ENCODE measurements at places on chromosomes 4 and X. TPM values are rescaled to one million over a fixed set of nuclear protein-coding genes. Genes with fewer than 3 reads are reported as not detected.

DNA sequence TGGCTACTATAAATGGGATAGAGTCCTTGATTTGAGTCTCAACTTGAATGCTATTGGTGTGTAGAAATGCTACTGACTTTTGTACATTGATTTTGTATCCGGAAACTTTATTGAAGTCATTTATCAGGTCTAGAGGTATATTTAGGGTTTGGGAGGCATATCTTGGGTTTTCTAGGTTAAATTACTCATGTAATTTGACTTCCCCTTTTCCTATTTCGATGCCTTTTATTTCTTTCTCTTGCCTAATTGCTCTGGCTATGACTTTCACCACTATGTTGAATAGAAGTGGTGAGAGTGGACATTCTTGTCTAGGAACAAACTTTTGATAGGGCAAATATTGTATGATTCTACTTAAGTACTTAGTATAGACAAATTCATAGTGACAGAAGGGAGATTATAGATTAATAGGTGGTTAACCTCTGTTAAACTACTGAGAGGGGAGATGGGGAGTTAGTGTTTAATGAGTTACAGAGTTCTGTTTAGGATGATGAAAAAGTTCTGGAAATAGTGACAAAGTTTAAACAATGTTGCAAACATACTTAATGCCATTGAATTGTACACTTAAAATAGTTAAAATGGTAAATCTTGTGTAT, 22.8 kb upstream of the HSPA4L start:
- 0 out of 2 replicates have a peak overlapping the region, but pooled peaks have one; percentile 9 for H3K27ac ChIP-seq
- no peak overlapping the region for H3K4me3 ChIP-seq
- H3K4me1 ChIP-seq = peaks cover 13% of the 10 kb centered on the region
- DNase-seq = no peak

The NSUN7 gene
- total RNA-seq = 6.7 TPM

DNA sequence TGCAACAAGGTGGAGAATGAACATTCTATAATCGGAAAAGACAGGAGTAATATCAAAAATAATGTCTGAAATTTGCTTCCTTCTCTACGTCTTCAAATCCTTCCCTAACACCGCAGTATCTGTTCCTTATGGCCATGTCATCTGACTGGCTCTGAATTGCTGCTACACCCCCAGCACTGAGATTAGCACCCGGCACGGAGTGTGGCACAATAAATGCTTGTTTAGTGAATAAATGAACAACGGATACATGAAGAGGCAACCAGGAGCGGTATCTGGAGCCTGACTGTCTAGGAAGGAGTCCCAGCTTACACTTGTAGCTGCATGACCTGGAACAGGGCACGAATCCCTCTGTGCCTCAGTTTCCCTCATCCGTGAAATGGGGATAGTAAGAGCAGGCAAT, 164.3 kb downstream of the AFAP1 start:
- DNase-seq = no peak
- peaks cover 38% of the 10 kb centered on the region for H3K36me3 ChIP-seq
- no peak overlapping the region for H3K27ac ChIP-seq
- no peaks in the 10 kb centered on the region for H3K4me1 ChIP-seq

- DNase-seq = peak; percentile 84
- H3K27me3 ChIP-seq = no peaks in the 10 kb centered on the region
- H3K4me3 ChIP-seq = peak overlapping the region; percentile 21
- peak overlapping the region; percentile 90 for H3K27ac ChIP-seq
These were observed 114.1 kb downstream of the SLC10A7 start for GRCh38 chr4:146407669-146408084.

DNA sequence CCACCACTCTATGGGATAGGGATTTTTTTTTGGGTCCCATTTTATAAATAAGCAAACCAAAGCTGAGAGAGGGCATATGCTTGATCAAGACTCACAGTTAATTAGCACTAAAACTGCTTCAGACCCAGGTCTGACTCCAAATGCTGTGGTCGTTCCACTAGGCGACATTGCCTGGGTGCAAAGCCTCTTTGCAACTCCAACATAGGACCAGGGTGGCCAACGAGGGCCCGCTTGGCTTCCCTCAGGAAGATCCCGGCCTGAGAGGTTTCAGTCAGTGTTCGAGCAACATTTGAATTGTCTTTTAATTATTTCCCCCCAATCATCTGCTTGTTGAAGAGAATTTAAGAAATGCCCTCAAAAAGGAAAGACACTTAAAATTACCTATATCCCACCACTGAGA, 11.2 kb downstream of the PJA1 start:
- no peaks in the 10 kb centered on the region for H3K27me3 ChIP-seq
- H3K27ac ChIP-seq = no peak overlapping the region
- H3K36me3 ChIP-seq = no peaks in the 10 kb centered on the region

The STBD1 gene
- total RNA-seq = 10.9 TPM

The GAGE12E gene
- not detected for total RNA-seq

The CENPVL1 gene
- total RNA-seq = not detected

DNA sequence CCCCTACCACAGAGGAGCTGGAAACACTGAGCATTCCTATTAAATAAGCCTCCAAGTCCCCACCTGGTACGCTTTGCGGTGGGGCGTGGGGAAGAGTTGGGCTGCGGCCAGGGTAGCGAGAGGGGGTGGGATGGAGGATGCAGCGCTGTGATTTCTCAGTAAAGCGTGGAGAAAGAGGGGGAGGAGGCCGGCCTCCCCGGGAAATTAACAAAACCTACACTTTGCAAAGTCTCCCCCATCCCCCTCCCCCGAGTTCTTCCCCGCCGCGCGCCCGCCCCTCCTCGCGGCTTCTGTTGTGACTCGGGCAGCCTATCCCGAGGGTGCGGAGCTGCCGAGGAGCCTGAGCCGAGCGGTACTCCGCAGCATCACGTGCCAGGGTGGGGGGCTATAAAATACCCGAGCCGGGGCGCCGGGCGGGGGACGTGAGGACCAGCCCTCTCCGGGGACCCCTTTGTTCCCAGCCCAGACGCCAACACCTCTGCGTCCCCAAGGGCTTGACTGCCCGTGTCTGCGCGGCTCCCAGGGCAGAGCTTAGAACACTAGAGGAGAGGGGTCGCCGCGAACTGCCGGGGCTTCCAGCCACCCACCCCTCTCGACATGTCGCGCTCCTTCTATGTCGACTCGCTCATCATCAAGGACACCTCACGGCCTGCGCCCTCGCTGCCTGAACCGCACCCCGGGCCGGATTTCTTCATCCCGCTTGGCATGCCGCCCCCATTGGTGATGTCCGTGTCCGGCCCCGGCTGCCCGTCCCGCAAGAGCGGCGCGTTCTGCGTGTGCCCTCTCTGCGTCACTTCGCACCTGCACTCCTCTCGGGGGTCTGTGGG, at the start of gene GSX2:
GSX2 (plus strand) TSS at position 416 of the 827 bp plus-strand sequence; CDS start at position 598, 182 bp downstream.
- H3K4me3 ChIP-seq = peak within 1 kb of the TSS; percentile 71
- peaks cover 12% of the 10 kb centered on the region for H3K4me1 ChIP-seq
- peaks cover 52% of the 10 kb centered on the region for H3K27me3 ChIP-seq
- no peak for DNase-seq
- H3K36me3 ChIP-seq = no peaks in the 10 kb centered on the region
- H3K27ac ChIP-seq = no peak within 1 kb of the TSS

The TACR3 gene
- total RNA-seq = not detected

DNA sequence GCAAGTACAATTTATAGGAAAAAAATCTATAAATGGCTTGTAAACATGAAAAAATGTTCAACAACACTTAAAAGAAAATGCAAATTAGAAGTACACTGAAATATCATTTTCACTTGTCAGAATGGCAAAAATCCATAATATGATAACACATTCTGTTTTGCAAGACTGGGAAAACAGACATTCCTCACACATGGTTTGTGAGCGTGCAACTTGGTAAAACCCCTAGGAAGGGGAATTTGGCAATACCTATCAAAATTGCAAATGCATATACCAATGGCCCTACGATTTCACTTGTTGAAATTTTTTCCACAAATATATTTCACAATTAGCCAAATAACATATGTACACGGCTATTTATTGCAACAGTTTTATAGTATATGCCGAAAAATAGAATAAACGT, 31.4 kb downstream of the TBC1D9 start:
- no peak overlapping the region for H3K4me3 ChIP-seq
- no peak overlapping the region for H3K27ac ChIP-seq
- DNase-seq = no peak

DNA sequence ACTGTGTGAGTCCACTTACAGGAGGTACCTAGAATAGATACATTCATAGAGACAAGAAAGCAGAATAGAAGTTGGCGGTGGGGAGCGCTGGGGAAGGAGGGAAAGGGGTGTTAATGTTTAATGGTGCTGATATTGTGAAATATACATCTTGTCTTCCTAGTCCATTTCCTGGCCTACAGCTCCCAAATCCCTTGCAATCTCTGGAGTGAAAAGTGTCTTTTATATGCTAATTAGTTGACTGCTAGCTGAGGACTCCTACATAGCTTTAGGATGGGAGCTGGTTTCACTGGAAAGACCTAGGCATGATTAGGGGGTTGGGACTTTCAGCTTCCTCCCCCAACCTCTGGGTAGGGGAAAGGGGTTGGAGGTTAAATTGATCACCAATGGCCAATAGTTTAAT, 36.0 kb downstream of the FUNDC1 start:
- no peak overlapping the region for H3K27ac ChIP-seq
- no peaks in the 10 kb centered on the region for H3K36me3 ChIP-seq
- DNase-seq = no peak
- no peaks in the 10 kb centered on the region for H3K27me3 ChIP-seq

The GRK4 gene
- total RNA-seq = 2.9 TPM

- H3K4me1 ChIP-seq = peaks cover 17% of the 10 kb centered on the region
- no peak overlapping the region for H3K4me3 ChIP-seq
- H3K27me3 ChIP-seq = no peaks in the 10 kb centered on the region
- no peak overlapping the region for H3K27ac ChIP-seq
These were observed 25.4 kb upstream of the EREG start for GRCh38 chr4:74339501-74339900.

The ACOX3 gene
- 13.0 TPM for total RNA-seq

The NFKB1 gene
- total RNA-seq = 22.4 TPM

The NLRP2B gene
- not detected for total RNA-seq

The P2RY8 gene
- not detected for total RNA-seq

The P2RY4 gene
- total RNA-seq = not detected

DNA sequence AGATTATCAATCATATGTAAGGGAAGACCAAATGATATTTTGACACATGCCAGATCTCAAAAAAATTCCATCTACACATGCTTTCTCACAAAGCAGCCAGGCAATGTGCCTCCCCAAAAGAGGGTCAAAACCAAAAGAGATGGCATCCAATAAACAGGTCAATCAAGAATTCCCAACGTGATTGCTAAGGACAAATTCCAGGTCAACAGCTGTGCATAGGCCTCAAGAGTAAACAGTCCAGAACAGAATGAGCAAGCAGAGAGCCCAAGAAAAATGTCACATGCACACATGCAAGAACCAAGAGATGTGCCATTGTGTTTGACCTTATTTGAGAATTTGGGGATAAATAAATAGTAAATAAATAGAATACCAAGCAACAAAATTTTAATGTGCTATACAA, 136.7 kb downstream of the APBB2 start:
- H3K27me3 ChIP-seq = no peaks in the 10 kb centered on the region
- no peaks in the 10 kb centered on the region for H3K4me1 ChIP-seq
- H3K36me3 ChIP-seq = no peaks in the 10 kb centered on the region
- H3K27ac ChIP-seq = no peak overlapping the region
